ENCODE measurements at places on chromosomes 16 and 17. TPM values are rescaled to one million over a fixed set of nuclear protein-coding genes. Genes with fewer than 3 reads are reported as not detected.
A peak's percentile ranks its signal among the peaks of the same experiment; 100 is the strongest.

The RGS9 gene
- total RNA-seq, result 0.36 TPM

The KRTAP4-6 gene
- total RNA-seq, result not detected

The ST3GAL2 gene
- total RNA-seq, result 22.4 TPM

DNA sequence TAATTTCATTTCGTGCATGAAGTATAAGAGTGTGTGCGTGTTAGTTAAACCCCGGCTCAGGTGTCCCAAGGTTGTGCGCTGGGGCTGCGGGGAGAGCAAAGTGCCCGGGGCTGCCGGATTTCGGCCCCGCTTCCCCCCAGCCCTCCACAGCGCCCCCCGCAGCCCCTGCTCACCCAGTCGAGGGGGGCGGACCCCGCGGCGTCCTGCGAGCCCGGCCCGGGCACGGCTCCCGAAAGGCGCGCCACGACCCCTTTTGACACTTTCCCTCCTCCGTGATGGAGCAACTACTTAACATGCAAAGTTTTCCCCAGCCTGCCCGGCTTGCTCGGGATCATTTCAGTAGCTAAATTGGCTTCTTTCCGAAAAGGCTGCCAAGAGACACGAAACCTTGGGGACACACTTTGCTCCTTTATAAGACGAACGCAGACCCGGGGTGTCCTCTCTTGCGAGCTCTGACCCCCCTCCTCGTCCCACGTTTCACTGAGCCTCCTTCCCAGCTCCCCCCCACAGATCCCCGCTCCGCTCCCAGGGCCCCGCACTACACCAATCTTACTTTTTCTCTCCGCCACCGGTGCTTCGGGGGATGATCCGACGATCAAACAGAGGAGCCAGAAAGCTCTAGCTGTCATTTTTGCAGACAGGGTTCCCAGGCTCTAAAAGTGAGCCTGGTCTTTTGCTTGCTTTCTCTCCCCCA lies 552 bp downstream of the C17orf58 start:
- no peaks in the 10 kb centered on the region for H3K36me3 ChIP-seq
- DNase-seq, result peak; percentile 75
- H3K27me3 ChIP-seq, result no peaks in the 10 kb centered on the region
- H3K4me3 ChIP-seq, result peak overlapping the region; percentile 76
- peak overlapping the region; percentile 79 for H3K27ac ChIP-seq

DNA sequence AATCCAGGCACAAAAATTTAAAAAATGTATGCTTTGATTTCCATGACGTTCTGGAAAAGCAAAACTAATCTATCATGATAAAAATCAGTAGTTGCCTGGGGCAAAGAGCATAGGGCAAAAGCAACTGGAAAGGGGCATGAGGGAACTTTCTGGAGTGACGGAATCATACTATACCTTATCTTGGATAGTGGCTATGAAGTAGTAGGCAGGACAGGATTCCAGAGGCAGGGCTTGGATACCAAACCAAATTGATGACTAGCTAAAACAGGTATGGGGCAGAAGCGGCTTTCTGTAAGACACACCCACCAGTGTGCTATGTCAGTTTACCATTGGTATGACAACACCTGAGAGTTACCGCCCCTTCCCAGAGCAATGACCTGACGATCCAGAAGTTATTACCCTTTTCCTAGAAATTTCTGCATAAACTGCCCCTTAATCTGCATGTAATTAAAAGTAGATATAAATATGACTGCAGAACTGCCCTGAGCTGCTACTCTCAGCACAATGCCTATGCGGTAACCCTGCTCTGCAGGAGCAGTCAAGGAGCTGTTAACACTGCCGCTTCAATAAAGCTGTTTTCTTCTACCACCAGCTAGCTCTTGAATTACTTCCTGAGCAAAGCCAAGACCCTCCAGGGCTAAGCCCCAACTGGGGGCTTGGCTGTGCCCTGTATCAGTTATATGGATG lies 56.7 kb downstream of the CFDP1 start:
- H3K27me3 ChIP-seq, result no peaks in the 10 kb centered on the region
- H3K4me1 ChIP-seq, result peaks cover 54% of the 10 kb centered on the region
- no peak overlapping the region for H3K4me3 ChIP-seq
- DNase-seq, result no peak

DNA sequence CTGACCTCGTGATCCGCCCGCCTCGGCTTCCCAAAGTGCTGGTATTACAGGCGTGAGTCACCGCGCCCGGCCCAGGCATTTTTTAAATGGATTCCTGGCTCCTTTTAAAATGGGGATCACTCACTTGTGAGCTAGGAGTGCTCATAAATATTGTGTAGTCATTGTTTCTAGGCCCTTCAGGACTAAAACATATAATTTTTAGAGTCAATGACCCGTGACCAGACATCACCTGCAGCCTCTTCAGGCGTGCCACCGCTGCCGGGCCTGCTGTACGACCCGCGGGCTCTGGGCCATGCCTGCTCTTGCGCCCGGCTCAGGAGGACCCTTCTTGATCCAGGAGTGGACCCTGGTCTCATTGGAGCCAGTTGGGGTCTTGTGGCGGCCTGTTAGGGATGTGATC lies 30.8 kb downstream of the EFCAB5 start:
- peaks cover 16% of the 10 kb centered on the region for H3K27me3 ChIP-seq
- H3K4me1 ChIP-seq, result no peaks in the 10 kb centered on the region
- H3K4me3 ChIP-seq, result no peak overlapping the region
- DNase-seq, result no peak
- H3K27ac ChIP-seq, result no peak overlapping the region
- H3K36me3 ChIP-seq, result no peaks in the 10 kb centered on the region

DNA sequence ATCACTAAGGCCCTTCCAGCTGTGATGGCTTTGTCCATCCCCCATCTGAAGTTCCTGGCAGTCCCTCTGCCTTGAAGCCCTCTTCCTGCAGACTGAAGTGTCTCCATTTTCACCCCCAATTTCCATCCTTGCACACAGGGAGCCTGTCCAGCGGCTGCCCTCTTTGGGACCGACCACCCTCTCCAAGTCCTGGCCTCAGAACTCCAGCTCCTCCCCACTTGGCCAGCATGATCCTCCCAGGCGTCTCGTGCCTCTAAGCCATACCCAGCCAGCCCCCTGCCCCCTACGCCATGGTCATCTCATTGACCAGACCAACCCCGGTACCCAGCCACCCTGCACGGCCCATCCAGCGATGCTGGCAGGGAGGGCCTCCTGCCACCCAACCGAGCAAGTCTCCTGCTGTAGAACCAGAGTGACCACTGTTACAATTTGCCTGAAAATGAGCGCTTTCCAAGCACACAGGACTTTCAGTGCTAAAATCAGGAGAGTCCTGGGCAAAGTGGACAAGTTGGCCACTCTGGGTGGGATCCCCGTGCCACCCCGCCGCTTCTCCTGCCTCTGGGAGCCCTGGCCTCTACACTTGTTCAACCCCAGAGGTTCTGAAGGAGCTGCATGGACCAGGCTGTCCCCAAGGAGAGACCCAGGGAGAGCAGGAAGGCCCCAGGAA lies 362.0 kb downstream of the SEC14L1 start:
- H3K36me3 ChIP-seq, result peaks cover 30% of the 10 kb centered on the region
- H3K4me3 ChIP-seq, result no peak overlapping the region
- DNase-seq, result peak; percentile 74
- H3K27ac ChIP-seq, result no peak overlapping the region
- no peaks in the 10 kb centered on the region for H3K27me3 ChIP-seq

- H3K4me1 ChIP-seq, result peaks cover 7% of the 10 kb centered on the region
- DNase-seq, result no peak
- no peaks in the 10 kb centered on the region for H3K36me3 ChIP-seq
- no peak overlapping the region for H3K4me3 ChIP-seq
- peaks cover 4% of the 10 kb centered on the region for H3K27me3 ChIP-seq
Observed at GRCh38 chr16:50021544-50021943, 3.5 kb upstream of the CNEP1R1 start.

DNA sequence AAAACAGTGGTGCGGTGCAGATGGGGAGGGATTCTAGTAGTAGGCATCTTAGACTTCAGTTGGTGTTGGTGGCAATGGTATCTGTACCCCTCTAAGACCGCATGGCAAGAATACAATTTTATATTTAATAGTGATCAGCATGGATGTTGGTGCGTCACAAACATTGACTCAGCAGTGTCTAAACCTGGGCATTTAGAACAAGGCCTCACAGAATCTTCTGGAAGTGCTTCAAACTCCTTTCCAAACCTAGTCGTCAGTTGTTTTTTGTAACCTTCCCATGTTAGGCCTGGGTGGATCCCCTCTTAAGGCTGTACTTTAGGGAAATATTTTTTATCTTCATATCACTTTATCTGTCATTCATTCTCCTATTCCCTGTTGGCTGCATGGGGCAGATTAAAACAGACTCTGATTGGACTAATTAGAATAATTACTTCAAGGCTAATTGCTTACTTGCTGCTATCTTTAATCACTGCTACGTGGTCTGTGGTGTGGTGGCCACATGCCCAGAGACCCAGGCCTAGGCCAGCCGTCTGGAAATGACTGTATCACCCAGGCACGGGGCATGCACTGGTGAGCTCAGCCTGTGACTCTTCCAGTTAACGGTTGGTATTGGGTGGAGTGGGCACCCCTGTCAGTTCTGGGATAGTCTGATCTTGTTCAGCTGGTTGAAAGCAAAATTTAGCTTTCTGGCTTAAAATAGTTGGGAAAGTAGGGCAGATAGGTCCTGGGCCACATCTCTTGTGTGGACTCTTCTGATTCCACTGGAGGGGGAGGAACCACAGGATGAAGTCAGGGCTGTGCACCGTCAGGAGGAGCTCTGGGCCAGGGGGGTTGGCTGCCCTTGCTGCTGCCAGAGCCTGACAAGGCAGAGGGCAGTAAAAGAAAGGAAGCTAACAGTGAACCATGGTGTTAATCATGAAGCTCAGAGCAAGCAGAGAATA lies 4.5 kb downstream of the ALKBH5 start:
- peak; percentile 94 for DNase-seq
- H3K4me3 ChIP-seq, result peak overlapping the region; percentile 91
- no peaks in the 10 kb centered on the region for H3K27me3 ChIP-seq
- H3K27ac ChIP-seq, result peak overlapping the region; percentile 87

DNA sequence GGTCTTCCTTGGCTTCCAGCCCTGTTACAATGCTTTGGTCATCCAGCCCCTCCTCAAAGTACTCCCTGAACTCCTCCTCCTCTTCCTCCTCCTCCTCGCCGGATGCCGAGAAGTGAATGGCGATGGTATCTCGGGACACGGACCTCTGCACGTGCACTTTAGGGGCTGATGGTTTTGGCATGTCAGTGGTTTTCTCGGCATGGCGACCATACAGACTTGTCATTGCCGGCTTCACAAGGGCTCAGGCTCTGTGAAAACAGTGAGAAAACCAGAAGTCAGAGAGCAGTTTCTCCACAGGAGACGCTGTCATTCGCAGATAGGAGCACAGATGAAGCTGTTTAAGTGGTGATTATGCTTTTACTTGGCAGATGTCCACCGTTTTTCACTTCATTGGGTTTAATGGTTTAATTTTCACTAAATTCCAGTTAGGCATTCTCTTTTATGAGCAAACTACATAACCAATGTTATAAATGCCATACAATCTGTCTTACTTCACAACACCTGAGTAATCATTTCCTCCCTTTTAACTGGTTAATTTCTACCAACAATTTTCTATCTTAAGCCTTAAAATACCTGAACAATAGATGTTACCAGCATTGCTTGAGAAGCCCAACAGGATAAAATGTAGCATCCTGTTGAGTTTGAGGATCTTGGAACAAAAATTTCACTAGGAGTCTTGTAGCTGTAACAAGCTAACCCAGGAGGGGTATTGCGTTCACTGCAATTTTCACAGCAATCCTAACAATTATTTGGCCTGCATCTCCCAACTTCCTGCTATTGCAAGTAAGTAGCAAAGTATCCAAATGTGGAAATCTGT lies 48.9 kb downstream of the TEX2 start:
- no peak overlapping the region for H3K4me3 ChIP-seq
- peaks cover 49% of the 10 kb centered on the region for H3K4me1 ChIP-seq
- H3K27me3 ChIP-seq, result no peaks in the 10 kb centered on the region
- DNase-seq, result no peak
- no peak overlapping the region for H3K27ac ChIP-seq

Measured in osteoblast (primary cell).